ENCODE measurements at places on chromosomes 4 and X. TPM values are rescaled to one million over a fixed set of nuclear protein-coding genes. Genes with fewer than 3 reads are reported as not detected.

Gene ABLIM2
- 5.9 TPM for polyA plus RNA-seq

Gene ARHGAP6
- polyA plus RNA-seq: 19.6 TPM

Gene MAGEA2
- polyA plus RNA-seq: not detected

Gene COX7B2
- not detected for polyA plus RNA-seq
